ENCODE measurements at places on chromosomes 6 and 20. TPM values are rescaled to one million over a fixed set of nuclear protein-coding genes. Genes with fewer than 3 reads are reported as not detected.

DNA sequence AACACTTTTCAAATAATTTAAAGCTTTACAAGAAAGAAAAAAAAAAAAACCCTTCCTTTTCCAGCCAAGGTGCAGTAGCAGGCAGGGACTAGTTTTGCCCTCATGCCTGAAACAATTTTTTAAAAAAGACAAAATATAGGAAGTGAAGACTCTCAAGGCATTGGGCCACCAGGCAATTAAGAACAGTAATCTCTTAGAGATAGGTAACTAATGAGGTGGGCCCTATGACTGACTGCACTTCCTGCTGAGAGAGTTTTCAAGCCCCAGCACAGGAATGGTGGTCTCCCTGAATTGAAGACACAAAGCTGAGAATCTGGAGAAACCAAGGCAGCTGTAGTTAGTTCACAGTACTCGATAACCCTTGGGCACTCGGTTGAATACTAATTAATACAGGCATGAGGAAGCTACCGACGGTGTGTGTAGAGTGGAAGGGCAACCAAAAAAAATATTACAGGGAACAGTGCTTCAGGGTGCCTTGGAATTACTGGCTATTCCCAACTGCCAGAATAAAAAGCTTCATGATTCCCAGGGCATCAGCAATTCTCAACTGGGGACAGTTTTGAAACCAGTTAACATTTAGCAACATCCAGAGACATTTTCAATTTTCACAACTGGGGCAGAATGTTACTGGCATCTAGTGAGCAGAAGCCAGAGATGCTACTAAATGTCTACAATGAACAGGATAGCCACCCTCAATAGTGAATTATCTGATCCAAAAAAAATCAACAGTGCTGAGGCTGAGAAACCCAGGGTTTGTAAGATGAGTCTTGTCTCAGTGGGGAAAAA, 36.0 kb upstream of the PLN start:
- DNase-seq = no peak

The IP6K3 gene
- not detected for total RNA-seq

The NECAB3 gene
- 29.0 TPM for total RNA-seq

GRCh38 chr6:44386364-44386928, 1.1 kb upstream of the CDC5L start:
- DNase-seq = no peak

The ELOVL2 gene
- total RNA-seq = not detected

DNA sequence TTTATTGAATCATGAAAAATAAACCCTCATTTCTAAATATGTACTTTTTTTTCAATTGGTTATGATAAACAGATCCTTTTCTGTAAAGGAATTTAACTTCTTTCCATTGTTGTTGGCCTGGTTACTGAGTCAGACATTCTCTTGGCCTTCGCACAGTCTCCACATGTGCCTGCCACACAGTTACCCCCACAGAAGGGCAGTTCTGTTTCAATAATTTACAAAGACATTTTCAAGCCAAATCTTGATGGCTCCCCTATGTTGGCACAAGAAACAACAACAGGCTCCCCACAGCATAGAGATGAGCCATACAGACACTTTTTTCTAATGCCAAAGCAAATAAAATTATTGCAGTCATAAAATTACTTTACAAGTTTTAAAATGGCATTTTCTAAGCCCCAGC, 55.6 kb upstream of the BEND6 start:
- DNase-seq = no peak

DNA sequence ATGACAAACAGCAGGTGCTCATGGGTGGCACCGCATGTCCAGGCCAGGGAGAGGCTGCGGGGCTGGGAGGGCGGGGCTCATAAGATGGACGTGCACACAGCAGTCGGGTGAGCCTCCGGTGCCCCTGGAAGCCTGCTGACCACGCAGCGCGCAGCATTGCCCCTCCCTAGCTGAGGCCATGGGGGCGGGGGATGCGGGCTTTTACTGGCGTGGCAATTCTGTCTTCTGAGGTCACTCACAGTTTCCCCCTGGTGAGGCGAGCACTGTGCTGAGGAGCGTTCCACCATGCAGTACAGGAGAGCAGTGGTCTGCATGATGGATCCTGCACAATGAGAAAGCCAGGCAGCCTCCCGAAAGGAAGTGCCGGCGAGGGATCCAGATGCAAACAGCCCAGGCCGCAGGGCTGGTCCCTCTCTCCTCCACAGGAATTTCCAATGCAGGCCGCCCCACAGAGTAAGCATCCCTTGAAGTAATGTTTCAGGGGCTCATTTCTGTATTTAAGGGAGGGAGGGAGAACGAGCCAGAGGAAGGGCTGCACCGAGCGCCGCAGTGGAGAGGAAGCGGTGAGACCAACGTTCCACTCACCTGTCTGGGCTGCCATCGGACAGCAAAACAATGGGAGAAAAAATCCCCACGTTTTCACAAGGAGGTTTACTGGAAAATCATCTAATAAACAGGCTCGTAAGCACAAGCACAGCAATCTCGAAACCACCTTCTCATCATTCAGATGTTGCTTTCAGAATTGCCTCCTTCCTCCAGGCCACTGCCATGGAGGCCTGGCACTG, 56.0 kb downstream of the IRF4 start:
- peak; percentile 83 for DNase-seq

DNA sequence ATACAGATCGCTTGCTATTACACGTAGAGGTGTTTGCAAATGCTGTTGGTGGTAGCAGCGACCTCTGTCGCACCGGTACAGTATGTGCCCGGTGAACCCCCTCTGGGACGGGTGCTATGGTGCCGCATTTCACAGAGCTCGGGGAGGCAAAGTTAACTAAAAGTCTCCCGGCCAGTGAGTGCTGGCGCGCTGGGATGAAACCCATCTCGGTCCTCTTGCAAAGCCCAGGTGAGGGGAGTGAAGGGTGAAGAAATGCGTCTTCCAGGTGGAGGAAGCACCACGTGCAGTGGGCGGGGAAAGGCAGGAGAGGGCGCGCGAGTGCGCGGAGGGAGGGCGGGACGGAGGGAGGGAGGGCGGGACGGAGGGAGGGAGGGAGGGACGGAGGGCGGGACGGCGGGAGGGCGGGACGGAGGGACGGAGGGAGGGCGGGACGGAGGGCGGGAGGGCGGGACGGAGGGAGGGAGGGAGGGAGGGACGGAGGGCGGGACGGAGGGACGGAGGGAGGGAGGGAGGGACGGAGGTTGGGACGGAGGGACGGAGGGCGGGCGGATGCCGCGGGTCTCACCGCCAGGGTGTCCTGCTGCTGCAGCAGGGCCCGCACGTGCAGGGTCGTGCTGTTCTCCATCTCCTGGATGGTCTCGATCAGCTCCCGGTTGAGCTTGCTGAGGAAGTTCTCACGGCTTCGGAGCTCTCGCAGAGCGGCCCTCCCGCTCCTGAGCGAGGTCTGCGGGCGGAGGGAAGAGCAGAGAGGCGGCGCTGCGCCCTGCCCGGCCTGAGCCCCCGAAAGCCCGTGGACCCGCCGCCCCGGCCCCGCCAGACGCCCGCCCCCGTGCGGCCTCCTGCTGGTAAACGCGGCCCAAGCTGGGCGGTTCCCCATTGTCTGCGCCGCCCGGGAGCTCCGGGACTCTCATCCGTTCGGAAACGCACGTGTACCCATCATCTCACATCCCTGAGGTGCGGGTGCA, 11.7 kb downstream of the C20orf96 start:
- DNase-seq = no peak

GRCh38 chr20:64040231-64041039, 4.5 kb downstream of the C20orf204 start:
- DNase-seq = peak; percentile 59

GRCh38 chr6:14082771-14083170, 34.8 kb upstream of the CD83 start:
- no peak for DNase-seq

DNA sequence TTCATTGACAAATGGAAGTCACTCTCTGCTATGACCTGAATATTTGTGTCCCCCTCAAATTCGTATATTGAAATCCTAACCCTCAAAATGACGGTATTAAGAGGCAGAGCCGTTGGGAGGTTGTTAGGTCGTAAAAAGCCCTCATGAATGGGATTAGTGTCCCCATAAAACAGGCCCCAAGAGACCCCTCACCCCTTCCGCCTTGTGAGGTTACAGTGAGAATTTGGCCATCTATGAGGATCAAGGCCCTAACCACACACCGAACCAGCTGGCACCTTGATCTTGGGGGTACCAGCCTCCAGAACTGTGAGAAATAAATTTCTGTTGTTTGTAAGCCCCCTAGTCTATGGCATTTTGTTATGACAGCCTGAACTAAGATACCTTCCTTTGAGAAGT, 52.5 kb upstream of the SLC22A16 start:
- no peak for DNase-seq

- no peak for DNase-seq
Observed at GRCh38 chr20:38519426-38519825, 46.8 kb downstream of the RALGAPB start.

GRCh38 chr20:41837669-41838224, 219.6 kb upstream of the CHD6 start:
- DNase-seq = no peak

GRCh38 chr6:127397729-127398630, 54.6 kb upstream of the ECHDC1 start:
- no peak for DNase-seq

DNA sequence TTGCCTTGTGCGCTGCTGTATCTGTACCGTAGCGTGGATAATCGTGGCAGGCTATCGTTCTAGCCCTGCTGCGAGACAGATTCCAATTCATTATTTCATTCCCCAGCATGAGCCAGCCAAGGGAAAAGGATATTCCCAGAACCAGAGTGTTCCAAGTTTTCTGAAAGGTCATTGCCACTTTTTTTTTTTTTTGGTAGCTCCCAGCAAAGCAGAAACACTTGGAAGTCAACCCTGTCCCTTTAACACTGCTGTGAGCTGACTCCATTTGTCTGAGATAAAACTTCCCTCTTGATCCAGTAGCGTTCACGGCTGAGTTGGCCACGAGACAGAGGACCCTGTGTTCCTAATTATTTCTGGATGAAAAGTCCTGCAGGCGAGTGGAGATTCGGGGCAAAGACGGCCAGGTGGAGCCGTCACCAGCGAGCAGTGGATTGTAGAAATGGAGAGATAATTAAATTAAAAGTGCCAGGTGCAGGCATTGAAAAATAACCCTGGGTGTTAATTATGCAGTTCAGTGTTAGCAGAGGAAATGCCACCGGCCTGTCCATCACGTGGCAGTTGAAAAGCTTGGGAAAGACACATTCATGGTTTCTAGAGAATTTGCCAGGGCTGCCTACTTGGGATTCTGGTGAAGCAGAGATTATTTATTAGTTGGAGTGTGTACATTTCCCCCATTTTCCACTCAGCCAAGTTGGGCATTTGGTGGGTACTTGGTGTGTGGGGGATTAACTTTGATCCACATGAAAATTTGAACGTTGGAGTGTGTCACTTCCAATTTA, 164.2 kb downstream of the SLC24A3 start:
- DNase-seq = no peak

DNA sequence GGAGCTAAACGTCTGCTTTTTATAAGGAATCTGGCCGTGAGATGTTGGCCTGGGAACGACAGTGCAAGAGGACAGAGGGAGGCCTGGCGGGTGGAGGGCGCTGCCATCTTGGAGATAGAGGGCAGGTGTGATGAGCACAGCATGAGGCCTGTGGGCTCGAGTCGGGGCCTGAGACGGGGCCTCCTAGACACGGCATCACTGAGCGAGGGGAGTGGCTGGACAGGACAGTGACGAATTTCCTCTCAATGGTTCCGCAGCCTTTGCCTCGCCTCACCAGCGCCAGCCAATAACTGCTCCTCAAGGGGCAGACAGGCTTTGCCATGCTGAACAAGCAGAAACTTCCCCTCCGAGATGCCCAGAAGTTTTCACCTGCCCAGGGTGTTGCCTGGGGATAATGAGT, 376.7 kb downstream of the THBS2 start:
- DNase-seq = no peak

The SPDEF gene
- not detected for total RNA-seq

DNA sequence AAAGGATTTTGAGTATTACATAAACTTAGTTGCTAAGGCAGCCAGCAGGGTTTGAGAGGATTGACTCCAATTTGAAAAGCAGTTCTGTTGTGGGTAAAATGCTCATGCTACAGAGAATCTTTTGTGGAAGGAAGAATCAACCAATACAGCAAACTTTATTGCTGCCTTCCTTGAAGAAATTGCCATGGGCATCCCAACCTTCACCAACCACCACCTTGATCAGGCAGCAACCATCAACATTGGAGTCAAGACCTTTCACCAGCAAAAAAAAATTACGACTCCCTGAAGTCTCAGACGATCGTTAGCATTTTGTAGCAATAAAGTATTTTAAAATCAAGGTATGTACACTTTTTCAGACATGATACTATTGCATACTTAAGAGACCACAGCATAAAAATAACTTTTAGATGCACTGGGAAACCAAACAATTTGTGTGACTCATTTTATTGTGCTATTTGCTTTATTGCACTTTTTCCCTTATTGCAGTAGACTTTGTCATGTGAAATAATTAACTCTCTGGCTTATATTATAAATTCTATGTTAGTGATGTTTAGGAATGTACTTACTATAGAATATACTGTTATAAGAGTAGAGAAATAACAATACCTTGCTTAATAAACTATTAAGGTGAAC, 390.8 kb downstream of the CDKAL1 start:
- DNase-seq = no peak

DNA sequence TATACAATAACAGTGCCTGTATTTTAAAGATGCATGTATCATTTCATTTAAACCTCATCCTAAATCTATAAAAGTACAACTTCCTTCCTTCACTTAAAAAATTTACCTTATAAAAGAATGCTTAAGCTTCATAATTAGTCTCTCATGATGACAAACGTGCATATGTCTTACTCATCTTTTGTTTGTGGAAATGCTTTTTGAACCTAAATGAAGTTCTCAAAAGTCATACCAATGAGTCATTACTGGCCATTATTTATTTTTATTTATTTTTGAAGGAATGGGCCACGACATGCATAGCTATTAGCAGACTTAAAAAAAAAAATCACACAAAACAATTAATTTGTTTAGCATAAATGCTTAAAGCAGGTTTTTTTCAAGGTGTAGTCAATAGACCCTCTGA, 3.7 kb downstream of the TFB1M start:
- DNase-seq = no peak

DNA sequence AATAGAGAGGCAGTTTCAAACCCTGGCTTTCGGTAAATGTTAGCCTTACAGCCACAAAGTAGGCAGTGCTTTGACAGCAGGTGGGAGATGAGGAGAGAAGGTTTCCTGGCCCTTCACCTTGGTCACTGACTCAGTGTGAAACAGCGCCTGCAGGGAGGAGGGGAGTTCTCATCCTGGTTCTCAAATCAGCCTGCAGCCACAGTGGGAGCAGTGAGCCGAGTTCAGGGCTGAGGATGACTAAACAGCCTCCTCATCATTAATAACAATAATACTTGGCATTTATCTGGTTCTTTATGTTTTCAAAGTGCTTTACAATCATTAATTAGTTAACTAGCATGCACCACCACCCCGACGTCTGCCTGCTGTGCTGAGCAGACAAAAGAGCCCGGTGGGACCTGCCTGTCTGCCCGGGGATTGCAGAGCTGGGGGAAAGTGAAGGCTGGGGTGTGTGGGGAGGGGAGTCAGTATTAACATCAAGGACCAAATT, 59.6 kb downstream of the PRDM1 start:
- DNase-seq = no peak

DNA sequence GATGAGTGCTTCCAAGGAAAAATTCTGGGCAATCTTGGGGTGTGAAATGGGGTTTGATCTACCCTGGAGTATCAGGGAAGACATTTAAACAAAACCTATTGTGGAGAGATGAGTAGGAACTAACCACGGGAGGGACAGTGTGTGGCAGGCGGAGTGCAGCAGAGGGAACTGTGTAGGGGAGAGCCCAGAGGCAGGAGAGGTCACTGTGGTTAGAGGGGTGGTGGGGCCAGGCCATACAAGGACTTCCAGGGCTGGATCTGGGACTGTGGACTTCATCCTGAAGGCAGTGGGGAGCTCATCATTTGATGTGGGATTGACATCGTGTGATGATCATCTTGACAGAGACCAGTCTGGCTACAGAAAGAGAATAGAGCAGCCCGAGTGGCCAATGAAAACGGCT, 89.0 kb downstream of the TOX2 start:
- no peak for DNase-seq

GRCh38 chr6:117303323-117303722, 38.0 kb downstream of the VGLL2 start:
- DNase-seq = no peak
